ENCODE measurements at places on chromosomes 6 and 20.

- no peak for DNase-seq
These were observed 253.4 kb downstream of the HACE1 start for GRCh38 chr6:104606361-104606760.

DNA sequence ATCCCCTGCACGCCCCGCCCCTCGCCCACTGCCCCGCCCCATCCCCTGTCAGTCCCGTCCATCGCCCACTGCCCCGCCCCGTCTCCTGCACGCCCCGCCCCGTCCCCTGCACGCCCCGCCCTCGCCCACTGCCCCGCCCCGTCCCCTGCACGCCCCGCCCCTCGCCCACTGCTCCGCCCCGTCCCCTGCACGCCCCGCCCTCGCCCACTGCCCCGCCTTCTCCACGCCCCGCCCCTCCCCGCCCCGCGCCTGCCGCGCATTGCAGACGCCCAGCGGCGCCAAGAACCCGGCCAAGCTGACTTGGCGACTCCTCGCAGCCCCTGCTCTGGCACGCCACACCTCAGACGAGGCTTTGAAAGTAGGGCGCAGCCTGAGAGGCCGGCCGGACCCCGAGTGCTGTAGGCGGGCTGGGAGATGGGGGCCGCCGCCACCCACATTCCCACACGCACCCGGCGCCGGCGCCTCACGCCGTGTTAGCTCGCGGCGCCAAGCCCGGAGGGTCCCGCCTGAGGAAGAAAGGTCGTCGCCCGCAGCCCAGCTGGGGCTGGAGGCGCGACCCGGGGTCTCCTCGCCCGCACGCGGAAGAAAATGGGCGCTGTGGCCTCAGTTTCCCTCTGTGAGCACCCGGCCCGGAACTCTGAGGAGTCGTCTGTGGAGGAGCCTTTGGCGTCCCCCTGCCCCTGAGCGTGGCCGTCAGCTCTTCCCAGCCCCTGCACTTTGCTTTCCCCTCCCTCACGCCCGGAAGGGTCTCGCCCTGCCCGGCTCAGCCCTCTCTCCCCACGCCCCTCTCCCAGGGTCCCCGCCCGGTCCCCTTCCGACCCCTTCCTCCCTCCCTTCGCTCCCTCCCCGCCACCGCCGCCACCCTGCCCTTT is at the start of gene RAD21L1:
TSS of gene RAD21L1 (plus strand) at position 262 of the 872 bp plus-strand sequence. CDS start 2,410 bp downstream, outside the sequence.
- peak; percentile 86 for DNase-seq

DNA sequence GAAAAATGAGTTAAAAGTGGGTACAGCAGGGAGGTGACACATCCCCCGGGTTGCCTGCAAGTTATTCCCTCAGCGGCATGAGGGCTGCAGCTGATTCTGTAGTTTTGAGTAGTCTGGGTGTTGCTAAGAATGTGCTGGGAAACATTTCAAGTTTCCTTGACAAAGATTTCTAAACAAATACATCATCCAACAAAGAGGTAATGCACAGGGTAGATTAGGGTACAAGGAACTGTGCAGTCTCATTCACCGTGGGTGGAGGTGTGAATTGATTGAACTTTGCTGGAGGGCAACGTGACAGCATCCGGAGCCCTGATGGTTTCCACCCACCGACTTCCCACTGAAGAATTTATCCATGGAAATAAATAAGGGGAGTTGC is 21.8 kb downstream of the CASS4 start:
- no peak for DNase-seq

GRCh38 chr6:161465403-161465802 is 191.5 kb upstream of the AGPAT4 start:
- DNase-seq, result no peak

- DNase-seq, result no peak
These were observed 17.0 kb downstream of the MAPK13 start for GRCh38 chr6:36147294-36147693.

- DNase-seq, result no peak
These were observed 13.1 kb upstream of the PEX7 start for GRCh38 chr6:136809091-136809860.

- no peak for DNase-seq
These were observed 5.2 kb downstream of the TENT5A start for GRCh38 chr6:81747327-81747726.

DNA sequence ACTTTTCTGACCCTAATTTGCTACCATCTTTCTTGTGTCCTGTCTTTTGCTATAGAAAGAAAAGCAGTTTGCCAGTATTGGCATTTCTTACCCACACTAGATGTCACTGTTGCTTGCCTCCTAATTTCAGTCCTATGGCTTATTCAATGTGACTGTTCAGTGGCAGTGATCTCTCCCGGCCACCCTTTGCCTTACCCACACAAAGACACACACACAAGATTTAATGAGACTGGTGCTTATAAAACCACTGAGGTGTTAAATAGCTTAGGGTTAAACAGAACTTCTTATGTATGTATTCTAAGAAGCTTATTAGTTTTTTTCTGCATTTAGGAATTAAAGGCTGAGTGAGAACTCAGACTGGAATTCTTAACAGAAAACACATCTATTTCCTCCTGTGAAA is 233.6 kb upstream of the ASCC3 start:
- no peak for DNase-seq

DNA sequence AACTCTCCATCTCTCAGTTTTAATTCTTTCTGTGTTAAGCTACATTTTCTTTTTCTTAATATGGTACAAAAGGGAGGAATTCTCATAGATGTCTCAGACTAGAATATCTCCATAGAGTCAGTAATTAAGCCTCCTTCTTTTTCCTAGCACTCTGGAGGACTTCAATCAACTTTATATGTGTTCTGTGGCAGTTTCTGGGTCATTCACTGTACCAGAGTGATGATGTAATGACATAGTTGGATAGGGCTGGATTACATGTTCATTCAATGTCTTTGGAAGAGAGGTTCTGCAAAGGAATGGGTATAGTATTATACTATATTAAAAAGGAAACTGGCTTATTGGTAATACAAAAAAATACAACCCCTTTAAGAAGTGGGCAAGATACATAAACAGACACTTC is 318.3 kb upstream of the OPRM1 start:
- DNase-seq, result no peak

- no peak for DNase-seq
These were observed 610.5 kb downstream of the HTR1B start for GRCh38 chr6:76852776-76853175.

DNA sequence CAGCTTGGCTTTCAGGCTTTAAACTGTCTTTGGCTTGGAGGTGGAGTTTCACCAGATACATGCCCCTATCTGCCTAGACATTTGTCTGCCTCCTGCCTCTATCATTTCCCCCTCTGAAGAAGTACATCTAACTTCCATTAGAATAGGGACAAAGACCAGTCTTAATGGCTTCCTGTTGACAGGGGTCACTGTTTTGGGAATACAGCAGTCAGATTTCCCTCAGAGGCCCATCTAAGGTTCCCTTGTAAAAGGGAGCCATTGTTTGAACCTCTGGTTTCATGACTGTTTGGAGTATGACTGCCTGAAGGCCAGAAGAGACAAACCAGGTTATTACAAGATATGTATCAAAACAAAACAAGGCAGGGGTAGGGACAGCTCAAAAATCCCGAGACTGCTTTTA is 665.7 kb upstream of the GJE1 start:
- DNase-seq, result no peak

DNA sequence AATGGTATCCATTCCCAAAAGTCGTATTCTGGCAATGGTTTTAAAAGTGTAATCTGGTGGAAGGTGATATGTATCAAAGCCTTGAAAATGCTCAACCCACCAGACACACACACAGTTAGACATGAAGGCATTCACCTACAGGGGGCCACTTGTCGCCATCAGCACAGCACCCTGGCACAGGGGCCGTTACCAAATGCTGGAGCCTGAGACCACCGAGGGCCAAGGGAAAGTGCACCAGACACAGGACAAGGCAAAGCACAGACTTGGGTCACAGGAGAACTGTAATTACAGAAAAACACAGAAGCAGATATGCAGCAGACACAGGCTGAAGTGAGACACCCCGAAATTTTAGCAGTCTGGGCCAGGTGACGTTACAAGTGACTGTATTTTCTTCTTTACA is 9.3 kb downstream of the TAF4 start:
- DNase-seq, result no peak

- DNase-seq, result peak; percentile 65
These were observed 61.4 kb downstream of the NOL4L start for GRCh38 chr20:32523613-32524213.

GRCh38 chr6:102553214-102553613 is 1159.7 kb downstream of the GRIK2 start:
- no peak for DNase-seq

DNA sequence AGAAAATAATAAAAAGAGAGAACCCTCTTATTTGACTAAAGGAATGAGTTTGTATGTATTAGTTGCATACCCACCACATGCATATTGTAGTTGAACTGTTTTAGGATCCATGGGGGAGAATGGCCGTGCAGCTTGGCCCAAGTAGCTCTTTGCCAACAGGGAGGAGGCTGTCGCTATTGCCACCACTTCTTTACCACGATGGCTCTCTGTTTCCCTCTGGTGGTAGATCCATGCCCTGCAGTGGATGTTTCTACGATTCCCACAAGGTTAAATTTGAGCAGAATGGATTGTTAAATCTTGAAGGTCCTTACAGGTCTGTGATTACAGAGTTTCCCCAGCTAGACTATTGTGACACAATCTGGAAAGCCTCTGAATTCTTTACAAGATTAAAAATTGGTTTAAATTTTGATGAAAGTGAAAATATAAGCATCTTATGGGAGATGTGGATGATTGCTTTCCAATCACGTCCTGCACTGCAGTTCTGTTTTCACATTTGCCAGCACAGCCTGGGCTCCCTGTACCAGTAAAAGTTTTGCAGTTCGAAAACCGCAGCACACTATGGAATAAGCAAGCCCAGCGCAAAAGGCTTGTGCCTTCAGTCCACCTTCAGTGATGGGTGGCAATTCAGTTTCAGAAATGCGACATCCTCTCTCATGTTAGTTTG is 34.4 kb upstream of the FNDC1 start:
- no peak for DNase-seq

DNA sequence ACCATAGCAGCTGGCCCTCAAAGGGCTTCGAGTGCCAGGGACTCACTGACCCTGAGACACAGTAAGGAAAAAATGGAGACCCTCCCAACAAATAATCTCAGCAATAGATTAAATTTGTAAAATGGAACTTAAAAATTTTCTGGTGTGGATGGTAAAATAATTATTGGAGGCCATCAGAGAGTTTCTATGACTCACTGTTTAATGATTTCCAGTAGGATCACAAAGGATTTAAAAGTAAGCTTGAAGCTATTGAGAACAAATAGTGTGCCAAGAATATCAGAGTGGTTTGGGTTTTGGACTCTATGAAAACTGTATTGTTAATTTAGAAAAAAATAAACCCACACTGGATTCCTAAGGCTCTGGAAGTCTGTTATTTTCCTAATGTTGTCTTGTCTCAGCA is 115.2 kb upstream of the AKIRIN2 start:
- DNase-seq, result no peak

- DNase-seq, result no peak
These were observed 200.5 kb downstream of the SMOC2 start for GRCh38 chr6:168641446-168641845.

DNA sequence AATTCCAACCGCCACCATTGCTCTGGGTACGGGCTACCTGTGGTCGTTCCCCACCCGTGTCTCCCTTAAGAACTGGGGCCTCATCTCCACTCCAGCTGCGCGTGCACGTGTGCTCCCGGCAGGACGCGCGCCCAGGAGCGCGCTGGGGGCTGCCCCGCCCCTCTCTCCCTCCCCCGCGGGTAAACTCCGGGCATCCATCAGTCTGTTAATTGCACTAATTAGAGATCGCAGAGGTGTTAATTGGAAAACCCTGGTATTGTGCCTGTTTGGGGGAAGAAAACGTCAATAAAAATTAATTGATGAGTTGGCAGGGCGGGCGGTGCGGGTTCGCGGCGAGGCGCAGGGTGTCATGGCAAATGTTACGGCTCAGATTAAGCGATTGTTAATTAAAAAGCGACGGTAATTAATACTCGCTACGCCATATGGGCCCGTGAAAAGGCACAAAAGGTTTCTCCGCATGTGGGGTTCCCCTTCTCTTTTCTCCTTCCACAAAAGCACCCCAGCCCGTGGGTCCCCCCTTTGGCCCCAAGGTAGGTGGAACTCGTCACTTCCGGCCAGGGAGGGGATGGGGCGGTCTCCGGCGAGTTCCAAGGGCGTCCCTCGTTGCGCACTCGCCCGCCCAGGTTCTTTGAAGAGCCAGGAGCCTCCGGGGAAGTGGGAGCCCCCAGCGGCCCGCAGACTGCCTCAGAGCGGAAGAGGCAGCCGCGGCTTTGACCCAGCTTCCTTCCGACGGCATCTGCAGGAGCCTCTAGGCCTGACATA is 14.4 kb downstream of the FOXP4 start:
- DNase-seq, result no peak

- DNase-seq, result no peak
These were observed 208.7 kb upstream of the PREP start for GRCh38 chr6:105611606-105612005.

- no peak for DNase-seq
These were observed 408.4 kb downstream of the PKHD1 start for GRCh38 chr6:51678905-51679620.

GRCh38 chr20:50306478-50307423 is 116.1 kb downstream of the CEBPB start:
- no peak for DNase-seq

DNA sequence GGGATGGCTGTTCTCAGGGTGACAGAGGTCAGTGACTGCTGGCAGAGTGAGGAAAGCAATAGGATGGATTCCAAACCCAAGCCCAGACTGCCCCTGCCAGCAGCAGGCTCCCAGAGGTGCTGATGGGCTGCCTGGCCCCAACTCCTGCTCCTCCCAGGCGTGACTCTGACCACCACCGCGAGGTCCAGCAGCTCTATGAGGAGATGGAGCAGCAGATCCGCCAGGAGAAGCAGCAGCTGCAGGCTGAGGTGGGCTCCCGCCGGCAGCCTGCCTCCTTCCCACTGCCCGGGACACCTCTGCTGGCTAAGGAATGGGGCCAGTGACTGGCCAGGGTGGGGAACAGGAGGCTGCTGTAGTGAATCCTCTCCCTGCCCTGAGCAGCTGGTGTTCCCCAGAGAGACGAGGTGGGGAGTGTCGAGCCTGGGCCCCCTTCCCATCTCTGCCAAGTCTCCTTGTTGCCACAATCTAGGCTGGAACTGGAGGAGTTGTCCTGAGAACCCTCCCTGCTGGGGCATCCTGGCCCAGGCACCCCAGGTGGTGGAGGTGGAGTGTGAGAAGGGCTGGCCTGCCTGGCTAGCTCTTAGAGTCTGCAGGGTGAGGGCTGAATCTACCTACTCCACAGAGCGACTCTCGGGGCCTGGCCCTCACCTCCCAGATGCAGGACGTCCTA is 20.4 kb downstream of the RAB44 start:
- no peak for DNase-seq

- DNase-seq, result no peak
These were observed 838.2 kb downstream of the MAFB start for GRCh38 chr20:39850821-39851330.

GRCh38 chr6:157221049-157221816 is 102.1 kb downstream of the TMEM242 start:
- peak; percentile 83 for DNase-seq

GRCh38 chr20:51418137-51418529 is 124.4 kb downstream of the NFATC2 start:
- DNase-seq, result no peak
